ENCODE measurements at places on chromosomes 13 and 19. TPM values are rescaled to one million over a fixed set of nuclear protein-coding genes. Genes with fewer than 3 reads are reported as not detected.
A peak's percentile ranks its signal among the peaks of the same experiment; 100 is the strongest.

GRCh38 chr19:36032251-36033104, at the start of gene CLIP3:
Gene CLIP3 (minus strand): TSS chr19:36032873. CDS start chr19:36032357, 516 bp downstream.
- no peaks in the 10 kb centered on the region for H3K36me3 ChIP-seq
- no peaks in the 10 kb centered on the region for H3K27me3 ChIP-seq
- no peak within 1 kb of the TSS for H3K27ac ChIP-seq

GRCh38 chr13:76503766-76504165, 382.4 kb downstream of the KCTD12 start:
- no peaks in the 10 kb centered on the region for H3K36me3 ChIP-seq
- no peak overlapping the region for H3K4me3 ChIP-seq
- H3K27me3 ChIP-seq, result peaks cover 82% of the 10 kb centered on the region
- no peak overlapping the region for H3K27ac ChIP-seq

- H3K4me3 ChIP-seq, result peak overlapping the region; percentile 90
- DNase-seq, result peak; percentile 72
- 0 out of 2 replicates have a peak, but pooled peaks cover 6% of the 10 kb centered on the region for H3K4me1 ChIP-seq
- H3K36me3 ChIP-seq, result no peaks in the 10 kb centered on the region
Measured at GRCh38 chr19:2461751-2462634, 5.2 kb upstream of the LMNB2 start.

- H3K27me3 ChIP-seq, result peaks cover 42% of the 10 kb centered on the region
- H3K4me3 ChIP-seq, result no peak overlapping the region
- DNase-seq, result no peak
Measured at GRCh38 chr13:51244637-51245405, 22.6 kb downstream of the FAM124A start.

- H3K4me3 ChIP-seq, result peak overlapping the region; percentile 91
- no peaks in the 10 kb centered on the region for H3K36me3 ChIP-seq
- peak overlapping the region; percentile 82 for H3K27ac ChIP-seq
- peaks cover 25% of the 10 kb centered on the region for H3K4me1 ChIP-seq
- peak; percentile 56 for DNase-seq
Measured at GRCh38 chr19:3368848-3369336, 2.5 kb downstream of the NFIC start.

- H3K27me3 ChIP-seq, result no peaks in the 10 kb centered on the region
- no peak overlapping the region for H3K27ac ChIP-seq
- H3K36me3 ChIP-seq, result no peaks in the 10 kb centered on the region
- H3K4me1 ChIP-seq, result peaks cover 10% of the 10 kb centered on the region
- DNase-seq, result no peak
Measured at GRCh38 chr19:2625434-2625833, 77.1 kb downstream of the GNG7 start.

DNA sequence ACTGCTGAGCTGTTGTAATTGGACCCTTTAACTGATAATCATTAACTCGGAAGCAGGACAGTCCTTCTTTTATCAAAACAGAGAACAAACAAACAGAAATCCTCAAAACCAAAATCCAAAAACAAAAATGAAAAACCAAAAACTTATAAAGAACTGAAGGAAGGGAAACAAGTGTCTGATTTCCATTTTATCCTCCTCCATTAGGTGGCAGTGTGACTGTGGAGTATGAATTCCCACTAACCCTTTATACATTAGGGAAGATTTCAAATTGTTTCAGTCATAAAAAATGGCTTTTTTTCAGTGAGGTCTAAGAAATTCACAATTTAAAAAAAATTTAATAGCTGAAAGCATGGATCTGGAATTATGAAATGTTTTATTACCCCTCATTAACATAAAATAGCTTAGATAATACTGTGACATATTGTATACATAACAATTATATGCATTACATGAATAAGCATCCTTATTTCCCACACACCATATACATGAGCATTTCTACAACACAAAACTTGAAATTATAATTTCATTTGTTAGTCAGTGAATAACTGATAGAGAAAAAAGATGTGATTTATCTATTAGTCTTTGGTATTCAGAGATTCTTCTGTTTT, 1074.3 kb upstream of the PCDH9 start:
- H3K27me3 ChIP-seq, result no peaks in the 10 kb centered on the region
- no peaks in the 10 kb centered on the region for H3K4me1 ChIP-seq
- no peak overlapping the region for H3K4me3 ChIP-seq
- H3K36me3 ChIP-seq, result no peaks in the 10 kb centered on the region
- peak; percentile 1 for DNase-seq

GRCh38 chr13:105972306-105972721, 563.1 kb downstream of the EFNB2 start:
- 0 out of 2 replicates have a peak, but pooled peaks cover 4% of the 10 kb centered on the region for H3K27me3 ChIP-seq
- no peak overlapping the region for H3K27ac ChIP-seq
- H3K36me3 ChIP-seq, result no peaks in the 10 kb centered on the region
- no peak overlapping the region for H3K4me3 ChIP-seq
- DNase-seq, result no peak

DNA sequence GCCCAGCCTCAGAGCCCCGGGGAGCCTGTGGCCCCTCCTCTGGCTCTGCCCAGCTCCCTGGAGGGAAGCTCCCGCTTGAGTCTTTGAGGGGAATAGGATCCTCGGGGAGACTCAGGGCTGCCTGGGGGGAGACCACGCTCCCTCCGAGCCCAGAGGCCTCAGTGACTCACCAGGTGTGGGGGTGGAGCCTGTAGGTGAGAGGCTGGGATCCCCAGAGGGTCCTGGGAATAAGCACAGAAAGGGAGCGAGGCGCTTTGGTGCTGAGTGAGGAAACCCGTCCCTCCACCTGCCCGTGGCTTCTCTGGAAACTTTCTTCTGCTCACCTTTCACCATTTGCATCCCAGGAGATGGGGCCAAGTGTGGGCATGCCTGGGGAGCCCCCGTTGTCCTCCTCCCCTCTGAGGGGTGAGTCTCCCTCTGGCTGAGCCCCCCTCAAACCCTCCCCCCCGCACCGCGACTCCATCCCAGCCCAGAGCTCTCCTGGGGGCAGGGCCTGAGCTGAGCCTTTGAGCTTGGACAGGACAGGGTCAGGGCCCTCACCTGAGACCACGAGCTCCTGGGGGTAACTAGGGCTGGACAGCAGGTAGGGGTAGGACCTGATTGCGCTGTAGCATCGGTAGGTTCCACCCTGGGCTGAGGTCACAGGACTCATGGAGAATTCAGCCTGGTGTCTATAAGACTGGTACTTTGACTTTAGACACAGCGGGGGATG, 2.7 kb downstream of the LILRB5 start:
- H3K4me1 ChIP-seq, result no peaks in the 10 kb centered on the region
- H3K27me3 ChIP-seq, result peaks cover 42% of the 10 kb centered on the region
- H3K4me3 ChIP-seq, result no peak overlapping the region
- H3K27ac ChIP-seq, result no peak overlapping the region
- no peak for DNase-seq
- no peaks in the 10 kb centered on the region for H3K36me3 ChIP-seq

- no peaks in the 10 kb centered on the region for H3K36me3 ChIP-seq
- H3K27ac ChIP-seq, result no peak overlapping the region
- no peaks in the 10 kb centered on the region for H3K27me3 ChIP-seq
- no peak overlapping the region for H3K4me3 ChIP-seq
Measured at GRCh38 chr13:91375116-91375729, 23.2 kb upstream of the GPC5 start.

- H3K27me3 ChIP-seq, result no peaks in the 10 kb centered on the region
- H3K4me3 ChIP-seq, result no peak overlapping the region
- DNase-seq, result peak; percentile 96
- H3K4me1 ChIP-seq, result peaks cover 12% of the 10 kb centered on the region
- peak overlapping the region; percentile 70 for H3K27ac ChIP-seq
Measured at GRCh38 chr19:54209811-54210494, 9.3 kb downstream of the RPS9 start.

- H3K36me3 ChIP-seq, result no peaks in the 10 kb centered on the region
- H3K27me3 ChIP-seq, result no peaks in the 10 kb centered on the region
Measured at GRCh38 chr13:91747186-91747585, 348.8 kb downstream of the GPC5 start.

- H3K27ac ChIP-seq, result no peak overlapping the region
- no peaks in the 10 kb centered on the region for H3K4me1 ChIP-seq
- H3K4me3 ChIP-seq, result no peak overlapping the region
- no peaks in the 10 kb centered on the region for H3K27me3 ChIP-seq
- no peak for DNase-seq
Measured at GRCh38 chr13:40657307-40657706, 9.1 kb downstream of the FOXO1 start.

GRCh38 chr19:39021063-39021462, 11.3 kb downstream of the FBXO27 start:
- DNase-seq, result no peak
- no peaks in the 10 kb centered on the region for H3K36me3 ChIP-seq
- H3K4me1 ChIP-seq, result no peaks in the 10 kb centered on the region
- H3K27me3 ChIP-seq, result peaks cover 7% of the 10 kb centered on the region
- H3K27ac ChIP-seq, result no peak overlapping the region

The IGLON5 gene
- total RNA-seq, result not detected

The PRR20B gene
- not detected for total RNA-seq

The PSG7 gene
- not detected for total RNA-seq

The ZBTB32 gene
- not detected for total RNA-seq

The FBN3 gene
- total RNA-seq, result not detected

The FREM2 gene
- total RNA-seq, result not detected

The ZNF560 gene
- 0.25 TPM for total RNA-seq

The DIAPH3 gene
- total RNA-seq, result 9.5 TPM

The C13orf42 gene
- not detected for total RNA-seq

The ARHGEF7 gene
- 29.5 TPM for total RNA-seq

The CNOT3 gene
- 12.6 TPM for total RNA-seq

Data from GM23248 (cell line).